Stimulated activated CD4-positive, alpha-beta T cell treated with anti-CD3 and anti-CD28 coated beads, Interleukin-1b, Interleukin-23, amount 100 ng/mL, for 1 hour (primary cell): ENCODE measurements at places on chromosomes 11 and 22.

GRCh38 chr11:10026514-10026913 is 267.5 kb downstream of the SBF2 start:
- no peak for DNase-seq

DNA sequence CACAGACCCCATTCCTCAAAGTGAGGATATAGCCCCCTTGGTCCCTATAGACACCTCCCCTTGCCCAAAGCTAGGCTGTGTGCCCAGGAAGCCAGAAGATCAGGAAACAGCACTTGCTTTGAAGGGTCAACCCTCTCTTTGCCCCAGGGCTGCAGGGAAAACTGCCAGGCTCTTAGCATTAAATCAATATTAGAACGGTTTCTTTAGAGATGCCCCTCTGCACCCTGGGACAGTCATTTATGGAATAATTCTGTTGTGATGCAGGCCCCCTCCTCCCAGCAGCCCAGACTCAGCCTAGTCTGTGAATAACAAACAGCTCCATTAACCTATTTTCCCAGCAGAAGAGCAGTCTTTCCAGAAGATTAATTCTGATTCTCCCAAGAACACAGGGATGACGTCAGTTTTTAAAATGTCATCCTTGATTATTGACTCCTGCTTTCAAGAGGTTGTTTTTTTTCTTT is 11.6 kb upstream of the CAPN5 start:
- no peak for DNase-seq

- DNase-seq, result no peak
Observed at GRCh38 chr22:17829695-17830042, 55.4 kb upstream of the BID start.

DNA sequence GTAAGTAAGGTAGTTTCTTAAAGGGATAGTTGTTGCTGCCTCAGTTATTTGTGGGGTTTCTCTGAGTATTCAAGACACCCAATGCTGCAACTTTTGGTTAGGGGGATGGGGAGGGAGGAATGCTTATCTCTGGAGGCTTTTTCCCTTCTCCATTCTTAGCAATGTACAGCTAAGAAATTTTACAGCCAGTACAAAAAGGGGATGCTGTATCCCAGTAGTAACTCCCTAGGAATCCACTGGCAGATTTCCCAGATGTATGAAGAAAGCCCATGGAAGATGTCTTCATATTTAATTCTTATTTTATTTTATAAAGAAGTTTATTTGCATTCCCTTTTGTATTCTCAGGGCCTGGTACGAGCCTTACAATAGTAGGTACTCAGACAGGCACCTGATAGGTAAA is 154.8 kb downstream of the ENTHD1 start:
- no peak for DNase-seq

DNA sequence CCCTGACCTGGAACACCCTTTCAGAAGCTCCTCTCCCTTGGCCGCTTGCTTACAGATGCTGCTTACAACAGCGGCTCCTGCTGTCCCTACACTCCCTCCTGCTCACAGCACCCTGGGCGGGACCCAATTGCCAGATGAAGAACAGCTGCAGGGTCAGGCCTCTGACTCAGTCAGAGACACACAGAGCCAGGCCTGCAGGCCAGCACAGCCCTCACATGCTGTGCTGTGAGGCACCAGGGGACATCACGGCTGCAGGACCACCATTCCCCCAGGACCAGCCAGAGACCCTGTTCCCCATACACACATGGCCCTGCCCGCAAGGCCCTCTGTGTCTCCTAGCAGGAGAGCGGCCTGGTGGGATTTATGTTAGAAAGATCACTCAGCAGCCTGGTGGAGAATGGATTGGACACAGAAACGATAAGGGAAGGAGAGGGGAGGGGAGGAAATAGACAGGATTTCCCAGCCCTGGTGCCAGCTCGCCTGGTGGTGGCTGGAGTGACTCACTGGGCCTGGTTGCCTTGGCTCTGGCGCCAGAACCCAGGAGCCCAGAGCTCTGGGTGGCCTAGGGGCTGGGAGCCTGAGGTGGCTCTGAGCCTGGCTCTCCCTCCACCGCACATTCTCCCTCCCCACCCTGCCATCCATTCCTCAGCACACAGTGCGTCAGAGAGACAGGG is 6.7 kb downstream of the CAPN5 start:
- no peak for DNase-seq

GRCh38 chr22:22216450-22216959 is 28.1 kb upstream of the VPREB1 start:
- DNase-seq, result no peak
